ENCODE measurements at places on chromosomes 1 and 21.

DNA sequence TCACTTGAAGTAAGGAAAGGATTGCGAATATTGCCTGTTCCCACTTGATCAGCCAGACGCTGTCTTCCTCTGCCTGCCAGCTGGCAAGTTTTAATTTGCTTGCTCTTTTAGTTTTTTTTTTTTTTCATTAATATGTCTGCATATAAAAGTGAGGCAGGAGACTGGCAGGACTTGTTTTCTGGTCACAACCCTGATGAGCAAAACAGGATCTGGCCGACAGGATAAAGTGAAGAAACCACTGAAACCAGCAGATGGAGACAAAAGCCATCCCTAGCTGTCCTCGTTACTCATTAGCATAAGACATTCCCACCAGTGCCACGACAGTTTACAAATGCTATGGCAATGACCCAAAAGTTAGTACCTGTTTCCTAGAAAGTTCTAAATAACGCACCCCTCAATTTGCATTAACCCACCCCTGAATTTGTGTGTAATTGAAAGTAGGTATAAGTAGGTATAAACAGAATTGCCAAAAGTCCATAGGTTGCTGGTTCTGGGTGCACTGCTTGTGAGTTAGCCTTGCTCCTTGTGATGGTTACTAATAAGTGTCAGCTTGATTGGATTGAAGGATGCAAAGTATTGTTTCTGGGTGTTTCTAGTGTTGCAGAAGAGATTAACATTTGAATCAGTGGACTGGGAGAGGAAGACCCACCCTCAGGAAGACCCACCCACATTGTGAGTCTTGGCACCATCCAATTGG is 60.8 kb downstream of the ZNF684 start:
- no peak for DNase-seq

DNA sequence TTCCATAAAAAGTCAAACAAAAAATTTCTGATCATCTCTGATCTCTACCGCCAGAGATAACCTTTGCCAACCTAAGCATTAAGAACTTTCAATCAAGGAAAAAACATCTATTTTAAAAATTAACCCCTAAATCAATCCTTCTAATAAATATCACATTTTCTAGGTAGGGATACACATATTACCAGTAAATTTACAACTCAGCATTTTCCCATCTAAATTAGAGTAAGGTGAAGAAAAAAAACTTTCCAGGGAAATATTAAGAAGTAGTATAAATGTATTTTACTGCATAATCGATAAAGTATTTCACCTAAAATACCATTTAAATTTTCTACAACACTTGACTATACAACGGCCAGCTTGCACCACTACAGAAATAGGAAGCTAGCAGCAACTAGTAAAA is 1.5 kb downstream of the STX6 start:
- no peak for DNase-seq

DNA sequence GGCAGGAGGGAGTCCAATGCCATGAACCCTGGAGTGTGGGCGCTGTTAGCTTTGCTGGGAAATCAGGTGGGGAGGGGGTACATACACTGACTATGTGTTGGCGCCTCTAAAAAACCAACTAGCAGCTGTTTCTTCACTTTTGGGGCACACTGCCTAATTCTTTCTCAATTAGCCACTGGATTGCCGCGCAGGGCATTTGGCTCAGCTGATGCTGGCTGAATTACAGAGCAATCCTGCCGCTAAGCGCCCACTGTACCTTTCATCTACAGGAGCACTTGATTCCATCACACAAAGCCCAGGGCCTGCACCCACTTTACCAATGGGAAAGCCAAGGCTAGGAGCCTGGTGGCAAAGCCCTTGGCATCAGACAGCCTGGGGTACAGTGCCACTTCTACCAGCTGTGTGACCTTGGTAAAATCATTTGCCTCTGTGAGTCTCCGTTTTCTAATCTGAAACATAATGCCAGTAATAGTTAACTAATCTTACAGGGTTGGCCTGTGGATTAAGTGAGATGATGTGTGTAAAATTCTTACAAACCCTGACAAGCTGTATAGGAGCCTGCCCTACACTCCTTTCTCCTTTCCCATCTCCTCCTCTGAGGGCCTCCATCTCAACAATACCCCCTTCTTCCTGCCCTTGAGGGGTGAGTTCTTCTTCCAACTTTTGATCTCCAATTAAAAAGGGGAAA is 59.0 kb downstream of the UBE2T start:
- no peak for DNase-seq

- DNase-seq, result no peak
Observed at GRCh38 chr21:33815143-33815707, 100.4 kb downstream of the ATP5PO start.

- DNase-seq, result no peak
Observed at GRCh38 chr1:192038567-192038966, 119.7 kb upstream of the RGS18 start.

- DNase-seq, result no peak
Observed at GRCh38 chr1:155170806-155171205, 2.3 kb downstream of the KRTCAP2 start.

GRCh38 chr1:218546314-218546713 is 201.2 kb downstream of the TGFB2 start:
- no peak for DNase-seq

GRCh38 chr1:80988926-80989325 is 811.8 kb upstream of the ADGRL2 start:
- DNase-seq, result no peak

- no peak for DNase-seq
Observed at GRCh38 chr1:245704341-245704740, 549.6 kb downstream of the KIF26B start.

GRCh38 chr21:32135401-32136363 is 143.2 kb downstream of the MIS18A start:
- DNase-seq, result no peak

- DNase-seq, result no peak
Observed at GRCh38 chr21:30800605-30801004, 12.5 kb downstream of the KRTAP8-1 start.

GRCh38 chr1:92410706-92411105 is 76.0 kb downstream of the GFI1 start:
- peak; percentile 2 for DNase-seq

DNA sequence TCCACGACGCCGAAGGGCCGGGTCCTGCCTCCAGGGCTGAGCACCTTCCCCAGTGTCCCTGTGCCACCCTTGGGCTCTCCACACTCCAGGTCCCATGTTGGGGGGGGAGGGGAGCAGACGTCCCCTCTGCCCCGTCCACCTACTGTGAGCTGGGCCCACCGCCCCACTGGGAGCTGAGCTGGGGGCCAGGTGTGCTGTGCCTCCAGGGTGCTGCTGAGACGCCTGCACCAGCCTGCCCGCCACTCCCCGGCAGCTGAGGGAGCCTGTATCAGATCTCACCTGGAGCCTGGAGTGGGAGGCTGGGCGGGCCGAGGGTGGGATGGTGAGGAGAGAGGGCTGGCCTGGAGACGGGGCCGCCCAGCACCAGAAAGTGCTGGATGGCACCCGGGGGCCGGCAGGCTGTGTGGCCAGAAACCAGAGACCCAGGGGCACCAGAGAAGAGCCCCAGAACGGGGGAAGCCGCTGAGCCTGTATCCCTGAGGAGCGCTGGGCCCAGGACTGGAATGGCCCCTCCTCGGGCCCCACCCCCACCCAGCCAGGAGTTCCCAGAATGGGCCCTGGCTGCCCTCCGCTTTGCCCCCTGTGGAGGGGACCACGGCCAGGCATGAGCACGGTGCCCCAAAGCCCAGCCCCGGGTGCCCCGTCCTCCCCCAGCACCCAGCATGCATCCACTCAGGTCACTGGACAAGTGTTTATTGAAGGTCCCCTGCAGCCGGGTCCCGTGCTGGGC is 3.4 kb downstream of the TNFRSF18 start:
- no peak for DNase-seq

- no peak for DNase-seq
Observed at GRCh38 chr1:41479808-41480160, 4.7 kb downstream of the EDN2 start.

GRCh38 chr1:145956781-145957442 is 905 bp downstream of the LIX1L start:
- DNase-seq, result no peak

DNA sequence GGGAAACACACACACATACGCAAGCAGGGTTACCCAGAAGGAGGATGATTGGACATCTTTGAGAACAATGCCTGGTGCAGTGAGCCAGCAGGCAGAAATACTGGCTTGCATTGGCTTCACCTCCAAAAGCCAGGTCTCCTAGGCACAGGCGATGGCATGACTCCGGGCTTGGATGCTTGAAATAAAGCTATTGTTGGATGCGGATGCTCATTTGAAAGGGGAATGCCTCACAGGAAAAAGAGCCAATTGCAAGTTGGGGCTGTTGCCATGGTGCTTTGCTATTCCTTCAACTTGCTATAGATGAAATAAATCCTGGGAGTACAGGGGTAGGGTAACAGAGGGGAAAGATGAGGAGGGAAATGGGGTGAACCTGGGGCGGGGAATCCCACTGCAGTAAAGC is 180.7 kb upstream of the SGIP1 start:
- no peak for DNase-seq

DNA sequence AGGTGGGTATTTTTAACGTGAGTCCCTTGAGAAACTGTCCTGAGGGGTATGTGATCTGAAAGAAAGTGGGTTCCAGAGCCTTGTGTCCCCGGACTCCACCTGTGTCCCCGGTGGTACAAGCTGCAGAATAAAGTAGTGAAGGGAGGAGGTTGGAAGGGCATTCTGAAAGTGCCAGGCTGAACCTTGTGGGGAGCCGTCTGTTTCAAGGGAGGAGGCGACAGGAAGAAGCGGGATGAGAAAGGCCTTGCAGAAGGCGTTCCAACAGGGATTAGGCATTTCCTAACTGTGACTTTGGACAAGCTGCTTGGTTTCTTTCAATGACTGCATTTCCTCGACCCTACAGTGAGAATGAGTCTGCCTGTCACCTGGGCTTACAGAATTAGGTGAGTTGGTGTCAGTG is 5.8 kb downstream of the FOXD3 start:
- no peak for DNase-seq

GRCh38 chr1:110783292-110783918 is 89.5 kb upstream of the CD53 start:
- DNase-seq, result no peak

DNA sequence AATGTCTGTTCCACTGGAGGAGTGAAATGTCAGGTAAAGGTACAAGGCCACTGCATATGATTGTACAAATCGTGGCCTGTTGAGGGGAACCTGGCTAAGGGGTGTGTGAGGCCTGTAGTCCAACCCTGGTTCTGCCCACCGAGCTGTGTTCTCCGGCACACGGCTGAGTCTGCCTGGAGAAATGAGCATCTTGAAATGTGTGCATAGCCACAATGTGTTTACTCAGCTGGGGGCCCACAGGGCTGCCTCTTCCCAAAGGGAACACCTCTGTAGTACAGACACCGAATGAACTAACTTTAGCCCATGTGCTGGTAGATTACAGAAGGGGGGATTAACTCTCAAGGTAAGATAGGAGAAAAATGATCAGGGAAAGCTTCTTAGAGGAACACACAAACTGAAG is 30.2 kb downstream of the AK4 start:
- no peak for DNase-seq

DNA sequence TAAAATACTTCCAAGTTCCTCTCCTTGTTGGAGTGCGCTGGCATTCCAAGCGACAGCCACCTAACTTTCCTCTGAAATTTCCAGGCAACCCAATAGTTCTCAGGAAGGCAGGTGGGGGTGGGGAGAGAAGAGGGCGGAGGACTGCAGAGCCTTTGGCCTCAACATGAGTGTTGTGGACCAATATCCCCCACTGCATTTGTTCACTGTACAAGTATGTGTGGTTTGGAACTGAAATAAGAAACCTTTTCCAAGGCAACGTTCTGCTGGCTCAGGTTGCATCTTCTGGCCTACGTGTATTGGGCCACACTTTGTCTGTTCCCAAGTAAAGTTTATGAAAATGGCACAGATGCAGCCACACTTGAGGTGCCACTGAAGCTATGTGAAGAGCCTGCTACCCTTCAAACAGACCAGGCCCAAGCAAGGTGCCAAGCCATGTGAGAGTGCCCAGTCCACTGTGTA is 153.4 kb downstream of the DHRS3 start:
- no peak for DNase-seq

DNA sequence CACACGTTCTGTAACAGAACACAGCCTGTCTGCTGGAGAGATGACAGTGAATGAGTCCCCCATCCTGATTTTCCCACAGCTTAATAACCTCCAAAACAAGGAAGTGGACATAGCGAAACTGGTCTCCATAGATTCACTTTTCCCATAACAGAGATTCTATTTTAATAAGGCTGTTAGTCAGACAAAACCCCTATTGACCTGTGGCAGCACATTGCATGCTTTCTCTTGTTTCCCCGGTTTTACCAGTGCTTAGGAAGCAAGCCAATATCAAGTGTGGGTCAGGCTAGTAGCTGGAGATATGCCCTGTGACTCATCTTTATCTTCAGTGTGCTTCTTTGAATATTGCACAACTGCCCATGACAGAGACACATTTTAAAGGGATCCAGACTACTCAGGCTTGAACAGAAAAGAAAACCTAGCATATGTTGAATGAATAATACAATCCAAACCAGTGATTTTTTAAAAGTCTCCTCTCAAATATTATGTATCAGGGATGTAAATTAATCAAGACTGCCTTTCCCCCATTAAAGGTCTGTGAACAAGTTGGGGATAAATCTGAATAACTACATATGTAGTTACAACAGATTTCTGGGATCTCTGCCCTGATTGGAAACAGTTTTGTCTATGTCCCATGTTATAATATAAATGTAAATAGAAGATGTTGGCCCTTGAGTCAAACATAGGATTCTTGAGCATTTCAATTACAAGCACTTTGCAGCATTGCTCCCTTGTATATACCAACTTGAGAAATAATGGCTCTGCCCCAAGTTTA is 11.9 kb upstream of the CLDN8 start:
- no peak for DNase-seq

DNA sequence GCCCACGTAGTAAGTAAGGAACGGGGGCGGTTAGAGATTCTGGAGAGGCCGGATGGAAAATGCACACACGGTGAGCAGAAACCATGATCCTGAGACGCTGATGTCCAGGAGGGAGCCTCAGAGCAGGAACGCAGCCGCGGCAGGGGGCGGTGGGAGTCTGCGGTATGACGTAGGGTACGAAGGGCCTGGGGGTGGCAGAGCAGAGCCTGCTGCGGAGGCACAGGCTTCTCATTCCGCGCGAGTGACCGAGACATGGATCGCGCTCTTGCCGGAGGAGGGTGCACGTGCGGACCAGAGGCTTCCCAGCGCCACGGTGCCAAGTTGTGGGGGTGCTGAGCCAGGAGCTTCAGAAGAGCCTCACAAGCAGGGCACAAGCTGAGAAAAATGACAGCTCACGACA is 176.2 kb downstream of the KIF26B start:
- no peak for DNase-seq

- no peak for DNase-seq
Observed at GRCh38 chr1:33442141-33442540, 11.2 kb upstream of the PHC2 start.

GRCh38 chr1:55814967-55815366 is 599.8 kb upstream of the USP24 start:
- no peak for DNase-seq

DNA sequence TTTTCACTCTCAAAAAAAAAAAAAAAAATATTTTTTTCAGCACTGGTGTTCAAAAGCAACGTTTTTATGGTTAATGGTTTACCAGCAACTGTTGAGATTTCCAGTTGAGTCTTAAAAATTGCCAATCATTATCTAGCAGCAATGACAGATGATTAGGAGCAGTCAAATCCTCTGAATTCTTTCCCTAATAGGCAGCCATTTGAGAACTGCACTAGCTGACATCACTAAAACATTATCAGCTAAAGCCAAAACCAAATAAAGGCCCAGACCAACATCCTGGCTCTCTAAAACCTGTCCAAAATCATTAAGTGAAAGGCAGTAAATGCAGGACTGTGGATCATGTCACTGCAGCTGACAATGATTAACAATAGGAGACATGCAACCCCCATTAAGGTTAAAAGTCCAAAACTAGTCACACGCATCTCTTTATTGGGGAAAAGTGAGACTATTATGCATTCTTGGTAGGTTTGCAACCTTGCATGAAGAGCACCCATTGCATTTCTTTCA is 14.0 kb downstream of the SFPQ start:
- DNase-seq, result no peak

All from stimulated activated CD4-positive, alpha-beta T cell treated with anti-CD3 and anti-CD28 coated beads, Interleukin-1b, Interleukin-23, amount 100 ng/mL, for 1 hour (primary cell).